ENCODE measurements at places on chromosomes 1 and 21.

DNA sequence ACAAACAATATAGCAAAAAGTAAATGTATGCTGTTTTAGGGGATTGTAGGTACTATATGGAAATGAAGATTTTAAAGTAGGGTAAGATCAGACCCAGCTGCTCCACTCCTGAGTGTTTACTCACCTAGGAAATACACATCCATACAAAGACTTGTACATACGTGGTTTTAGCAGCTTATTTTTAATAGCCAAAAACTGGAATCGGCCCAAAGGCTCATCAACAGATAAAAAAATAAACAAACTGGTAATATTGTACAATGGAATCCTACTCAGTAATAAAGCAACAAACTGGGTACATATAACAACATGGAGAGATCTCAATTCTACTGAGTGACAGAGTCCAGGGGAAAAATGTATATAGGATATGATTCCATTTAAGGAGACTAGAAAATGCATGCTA lies 179.2 kb upstream of the TMEM51 start:
- DNase-seq: no peak

- no peak for DNase-seq
These were observed 4.7 kb downstream of the C1orf35 start for GRCh38 chr1:228098323-228098931.

DNA sequence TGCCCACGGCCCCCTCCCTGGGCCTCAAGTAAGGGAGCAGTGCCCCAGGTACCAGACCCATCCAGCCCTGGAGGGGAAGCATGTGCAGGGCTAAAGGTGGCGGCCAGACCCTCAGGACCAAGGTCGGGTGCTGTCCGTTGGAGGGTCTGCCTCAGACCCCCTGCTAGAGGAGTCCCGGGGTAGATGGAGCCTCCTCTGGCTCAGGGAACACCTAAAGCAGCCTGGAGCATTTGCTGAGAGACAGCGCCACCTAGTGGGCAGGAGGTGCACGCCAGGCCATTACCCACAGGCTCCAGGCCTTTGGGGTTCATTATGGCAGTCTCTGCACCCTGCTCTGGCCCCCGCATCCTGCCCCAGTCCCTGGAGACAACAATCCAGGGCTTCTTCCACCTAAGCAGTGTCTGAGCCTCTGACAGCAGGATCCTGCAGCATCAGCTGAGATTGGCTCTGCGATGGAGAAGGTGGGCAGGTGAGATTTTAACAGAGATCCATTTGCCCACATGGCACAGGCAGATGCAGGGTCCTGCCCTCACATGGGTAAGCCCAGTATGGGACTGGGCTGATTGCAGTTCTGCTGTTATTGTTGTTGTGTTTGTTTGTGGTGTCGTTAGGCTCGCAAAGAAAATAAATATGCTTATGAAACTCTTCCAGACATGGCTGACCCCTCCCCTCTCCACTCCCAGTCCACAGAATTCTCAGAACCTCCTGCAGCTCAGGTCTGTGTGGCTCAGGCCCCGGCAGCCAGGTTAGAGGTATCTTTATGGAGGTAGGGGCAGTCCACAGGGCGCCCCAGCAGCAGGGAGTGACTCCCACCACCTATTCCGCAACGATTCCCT lies 42.4 kb downstream of the CTNNBIP1 start:
- peak; percentile 93 for DNase-seq

GRCh38 chr1:77348549-77348948 lies 66.7 kb downstream of the AK5 start:
- DNase-seq: no peak

DNA sequence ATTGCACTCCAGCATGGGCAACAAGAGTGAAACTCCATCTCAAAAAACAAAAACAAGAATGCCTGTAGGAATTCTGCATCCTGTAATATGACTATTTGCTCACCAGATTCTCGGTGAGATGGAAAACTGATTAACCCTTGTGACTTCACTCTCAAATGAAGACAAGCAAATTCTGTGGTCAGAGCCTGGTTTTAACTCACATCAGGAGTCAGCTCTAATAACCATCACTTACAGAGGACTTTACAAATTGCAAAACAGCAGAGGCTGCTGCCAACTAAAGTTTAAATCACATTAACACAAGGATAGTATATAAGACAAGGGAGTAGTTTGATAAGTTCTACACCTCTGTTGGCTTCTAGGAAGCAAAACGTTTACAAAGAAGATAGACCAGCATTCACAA lies 35.7 kb upstream of the FAM163A start:
- DNase-seq: no peak

- no peak for DNase-seq
These were observed 3.9 kb downstream of the SH2D5 start for GRCh38 chr1:20728371-20729154.

- DNase-seq: no peak
These were observed 244.5 kb downstream of the GPR52 start for GRCh38 chr1:174692313-174692712.

GRCh38 chr1:29936031-29936544 lies 699.8 kb downstream of the PTPRU start:
- no peak for DNase-seq

DNA sequence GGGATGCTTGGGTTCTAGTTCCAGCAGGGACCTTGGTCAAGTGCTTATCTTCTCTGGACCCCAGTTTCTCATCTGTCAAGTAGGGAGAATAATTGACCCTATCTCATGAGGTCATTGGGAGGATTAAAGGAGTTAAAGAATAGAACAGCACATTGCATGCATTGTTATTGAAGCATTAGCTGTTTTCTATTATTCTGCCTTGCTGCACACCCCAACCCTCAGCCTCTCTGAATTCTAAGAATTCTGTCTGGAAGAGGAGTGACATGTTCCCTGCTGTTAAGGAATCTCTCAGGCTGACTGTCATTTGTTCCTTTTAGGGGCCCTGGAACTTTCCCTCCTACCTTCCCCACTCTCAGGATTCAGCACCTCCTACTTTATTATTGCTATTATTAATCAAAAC lies 73.9 kb downstream of the NENF start:
- no peak for DNase-seq

DNA sequence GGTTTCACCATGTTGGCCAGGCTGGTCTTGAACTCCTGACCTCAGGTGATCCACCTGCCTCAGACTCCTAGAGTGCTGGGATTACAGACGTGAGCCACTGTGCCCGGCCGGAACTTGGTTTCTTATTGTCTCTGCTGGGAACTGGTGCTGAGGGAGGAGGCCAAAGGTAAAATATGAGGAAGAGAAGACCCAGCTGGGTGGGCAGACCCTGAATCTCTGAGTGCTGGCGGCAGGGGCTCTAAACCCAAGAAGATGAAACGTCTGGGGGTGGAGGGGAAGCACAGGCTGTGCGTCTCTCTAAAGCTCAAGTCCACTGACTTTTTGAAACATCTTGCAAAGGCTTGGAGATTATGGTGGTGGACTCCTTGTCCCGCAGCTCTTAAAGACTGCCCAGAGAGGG lies 82.0 kb upstream of the TLR5 start:
- DNase-seq: no peak

DNA sequence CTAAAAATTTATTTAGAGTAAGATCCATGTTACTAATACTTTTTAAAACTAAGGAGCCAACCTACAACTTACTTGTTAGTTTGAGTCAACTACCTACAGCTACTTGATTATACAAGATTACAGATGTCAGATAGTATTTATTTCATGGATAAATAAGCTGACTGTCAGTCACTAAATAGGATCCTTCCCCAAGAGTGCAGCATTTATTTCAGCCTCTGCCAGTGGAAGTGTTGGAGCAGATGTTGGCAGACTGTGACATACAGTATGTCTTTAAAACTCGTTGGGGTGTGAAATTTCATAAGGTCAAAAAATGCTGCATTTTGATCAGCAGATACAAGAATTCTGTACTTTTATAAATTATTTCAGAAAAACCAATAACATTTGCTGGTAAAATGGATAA lies 156.2 kb downstream of the AKT3 start:
- DNase-seq: no peak

- no peak for DNase-seq
These were observed 136.9 kb upstream of the L1TD1 start for GRCh38 chr1:62057641-62058290.

- DNase-seq: no peak
These were observed 53.6 kb upstream of the A3GALT2 start for GRCh38 chr1:33374336-33375105.

DNA sequence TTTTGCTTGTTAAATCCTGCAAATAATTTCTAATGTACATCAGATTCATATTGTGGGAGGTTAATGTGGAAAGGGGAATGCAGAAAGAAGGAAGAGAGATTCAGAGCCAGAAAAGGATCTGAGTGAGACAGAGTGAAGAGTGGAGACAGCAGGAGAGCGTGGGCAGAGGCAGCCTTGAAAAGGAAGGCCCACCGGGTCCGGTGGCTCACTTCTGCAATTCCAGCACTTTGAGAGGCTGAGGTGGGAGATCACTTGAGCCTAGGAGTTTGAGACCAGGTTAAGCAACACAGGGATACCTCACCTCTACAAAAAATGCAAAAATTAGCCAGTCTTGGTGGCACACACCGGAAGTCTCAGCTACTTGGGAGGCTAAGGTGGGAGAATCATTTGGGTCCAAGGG lies 222.0 kb upstream of the RAB4A start:
- no peak for DNase-seq

GRCh38 chr1:194300340-194300739 lies 1113.9 kb upstream of the B3GALT2 start:
- DNase-seq: no peak

DNA sequence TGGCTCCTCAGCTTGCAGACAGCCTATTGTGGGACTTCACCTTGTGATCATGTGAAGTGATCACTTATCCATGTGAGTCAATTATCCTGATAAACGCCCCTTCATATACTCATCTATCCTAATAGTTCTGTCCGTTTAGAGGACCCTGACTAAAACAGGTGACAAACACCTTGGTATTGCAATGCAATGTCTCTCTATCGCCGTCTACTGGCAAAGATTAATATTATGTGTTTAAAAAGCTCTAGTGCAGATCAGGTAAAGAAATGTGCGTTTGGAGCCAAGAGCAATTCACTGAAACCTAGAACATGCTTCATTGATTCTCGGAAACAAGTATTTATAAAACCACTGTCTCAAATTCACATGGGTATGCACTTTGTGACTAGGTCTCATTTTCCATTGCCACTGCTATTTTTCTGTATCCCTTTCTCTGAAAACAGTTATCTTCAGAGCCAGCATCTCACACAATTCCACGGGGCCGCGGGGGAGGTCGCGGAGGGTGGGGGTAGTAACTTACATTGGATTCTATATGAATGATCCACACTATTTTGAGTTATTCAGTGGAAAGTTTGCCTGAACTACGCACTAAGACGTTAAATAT lies 554.6 kb upstream of the NCAM2 start:
- DNase-seq: no peak

DNA sequence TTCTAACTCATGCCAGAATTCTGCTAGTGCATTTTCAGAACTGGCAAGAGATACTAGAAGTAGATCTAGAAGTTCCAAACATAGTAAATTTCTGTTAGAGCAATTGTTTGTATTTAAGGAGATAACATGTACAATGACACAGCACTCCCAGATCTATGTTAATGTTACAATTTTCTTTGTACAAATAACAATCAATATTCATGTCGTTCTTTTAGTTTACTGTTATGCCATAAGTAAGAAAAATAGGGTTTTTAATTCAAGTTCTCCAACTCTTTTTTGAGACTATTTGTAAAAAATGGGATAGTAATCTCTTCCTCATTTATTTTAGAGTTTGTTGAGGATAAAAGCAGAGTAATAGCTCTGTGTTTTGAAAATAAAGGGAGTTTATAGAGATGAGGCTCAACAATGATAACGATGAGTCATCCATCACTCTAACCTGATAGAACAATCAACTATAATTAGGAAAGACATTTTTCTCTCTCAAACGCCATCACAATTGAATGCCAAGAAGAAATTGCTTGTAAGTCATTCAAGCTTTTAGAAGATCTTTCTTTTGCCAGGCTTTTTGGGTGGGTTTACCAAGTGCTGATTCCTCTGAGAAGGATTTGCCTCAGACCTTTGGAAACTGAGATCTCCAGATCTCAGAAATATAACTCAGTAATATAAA lies 638 bp downstream of the CD84 start:
- DNase-seq: no peak

DNA sequence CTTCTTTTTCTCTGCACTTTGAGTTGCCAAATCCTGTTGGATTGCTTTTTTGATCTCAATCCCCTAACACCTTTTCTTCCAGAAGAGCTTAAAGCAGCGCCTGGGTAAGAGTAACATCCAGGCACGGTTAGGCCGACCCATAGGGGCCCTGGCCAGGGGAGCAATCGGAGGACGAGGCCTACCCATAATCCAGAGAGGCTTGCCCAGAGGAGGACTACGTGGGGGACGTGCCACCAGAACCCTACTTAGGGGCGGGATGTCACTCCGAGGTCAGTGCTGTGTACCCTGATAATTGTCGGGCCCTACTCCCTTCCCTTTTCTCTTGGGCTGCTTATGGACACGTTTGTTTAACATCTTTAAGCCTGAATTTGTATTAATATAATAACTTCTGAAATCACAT lies 8.3 kb downstream of the CHTOP start:
- no peak for DNase-seq

DNA sequence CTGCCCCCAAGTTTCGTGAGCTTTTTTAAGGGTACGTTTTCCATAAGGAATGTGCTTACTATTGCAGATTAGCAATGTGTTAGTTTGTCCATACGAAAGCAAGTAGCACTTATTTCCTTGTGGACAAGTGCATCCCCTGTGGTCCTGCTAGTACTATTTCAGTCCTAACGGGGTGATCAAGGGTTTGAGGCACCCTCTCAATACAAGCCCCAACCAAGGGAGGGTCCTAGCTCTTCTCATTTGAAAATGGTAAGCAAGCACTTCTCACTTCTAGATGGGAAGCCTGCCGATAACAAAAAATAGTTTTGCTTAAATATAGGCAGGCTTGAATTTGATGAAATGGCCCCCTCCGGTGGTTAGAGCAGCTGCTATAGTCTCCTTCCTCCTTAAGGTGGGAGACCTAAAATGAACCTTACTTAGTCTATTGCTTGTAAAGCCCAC lies 64.0 kb upstream of the HMCN1 start:
- DNase-seq: no peak

- DNase-seq: no peak
These were observed 27.4 kb downstream of the SLC5A9 start for GRCh38 chr1:48249868-48250267.

DNA sequence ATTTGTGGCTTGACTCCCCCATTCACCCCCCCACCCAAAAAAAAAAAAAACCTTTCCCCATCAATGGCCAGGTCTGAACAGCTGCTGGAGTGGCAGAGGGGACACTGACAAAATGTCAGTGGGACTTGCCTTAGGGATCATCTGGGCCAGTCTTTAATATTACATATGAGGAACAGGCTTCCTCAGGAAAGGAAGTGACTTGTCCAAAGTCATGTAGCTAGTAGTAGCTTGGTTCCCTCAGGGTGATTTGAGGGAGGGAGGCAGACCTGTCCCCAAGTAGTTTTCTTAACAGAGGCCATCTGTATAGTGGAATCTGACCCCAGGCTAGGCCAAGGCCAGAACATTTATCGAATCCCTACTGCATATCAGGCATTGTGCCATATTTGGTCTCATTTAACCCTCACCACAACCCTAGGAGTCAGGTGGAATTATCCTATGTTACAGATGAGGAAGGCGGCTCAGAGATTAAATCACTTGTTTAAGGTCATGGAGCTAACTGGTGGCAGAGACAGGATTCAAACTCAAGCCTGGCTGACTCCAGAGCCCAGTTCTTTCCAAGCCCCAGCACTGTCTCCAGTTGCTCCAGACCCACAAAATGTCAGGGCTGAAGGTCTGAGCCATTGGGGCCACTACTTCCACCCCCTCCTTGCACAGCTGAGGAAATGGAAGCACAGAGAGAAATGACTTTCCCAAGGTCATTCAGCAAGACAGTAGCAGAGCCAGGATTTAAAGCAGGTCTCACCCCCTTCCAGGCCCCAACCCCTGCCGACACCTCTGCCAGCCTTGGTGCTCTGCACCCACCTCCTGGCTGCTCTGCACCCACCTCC lies 10.4 kb downstream of the ZBTB7B start:
- DNase-seq: no peak
